Naive thymus-derived CD4-positive, alpha-beta T cell (primary cell): ENCODE measurements at places on chromosomes 5 and 9.
A peak's percentile ranks its signal among the peaks of the same experiment; 100 is the strongest.

GRCh38 chr5:133494923-133495246 lies 117.5 kb downstream of the FSTL4 start:
- no peak for DNase-seq

GRCh38 chr5:126274763-126275125 lies 148.5 kb upstream of the GRAMD2B start:
- no peak for DNase-seq

DNA sequence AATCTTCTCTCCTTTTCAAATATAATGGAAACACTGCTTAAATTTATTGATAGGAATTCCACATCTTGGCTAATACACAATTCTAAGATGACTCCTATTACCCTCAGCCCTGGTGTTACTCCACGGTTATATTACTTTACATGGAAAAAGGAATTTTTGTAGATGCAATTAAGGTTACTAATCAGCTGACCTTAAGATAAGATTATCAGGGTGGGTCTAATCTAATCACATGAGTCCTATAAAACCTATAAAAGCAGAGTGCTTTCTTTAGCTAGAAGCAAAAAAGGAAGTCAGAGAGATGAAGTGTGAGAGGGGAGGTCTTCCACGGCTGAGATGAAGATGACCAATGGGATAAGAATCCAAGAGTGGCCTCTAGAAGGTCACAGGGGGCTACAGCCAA lies 268.6 kb downstream of the PDE4D start:
- DNase-seq, result no peak

DNA sequence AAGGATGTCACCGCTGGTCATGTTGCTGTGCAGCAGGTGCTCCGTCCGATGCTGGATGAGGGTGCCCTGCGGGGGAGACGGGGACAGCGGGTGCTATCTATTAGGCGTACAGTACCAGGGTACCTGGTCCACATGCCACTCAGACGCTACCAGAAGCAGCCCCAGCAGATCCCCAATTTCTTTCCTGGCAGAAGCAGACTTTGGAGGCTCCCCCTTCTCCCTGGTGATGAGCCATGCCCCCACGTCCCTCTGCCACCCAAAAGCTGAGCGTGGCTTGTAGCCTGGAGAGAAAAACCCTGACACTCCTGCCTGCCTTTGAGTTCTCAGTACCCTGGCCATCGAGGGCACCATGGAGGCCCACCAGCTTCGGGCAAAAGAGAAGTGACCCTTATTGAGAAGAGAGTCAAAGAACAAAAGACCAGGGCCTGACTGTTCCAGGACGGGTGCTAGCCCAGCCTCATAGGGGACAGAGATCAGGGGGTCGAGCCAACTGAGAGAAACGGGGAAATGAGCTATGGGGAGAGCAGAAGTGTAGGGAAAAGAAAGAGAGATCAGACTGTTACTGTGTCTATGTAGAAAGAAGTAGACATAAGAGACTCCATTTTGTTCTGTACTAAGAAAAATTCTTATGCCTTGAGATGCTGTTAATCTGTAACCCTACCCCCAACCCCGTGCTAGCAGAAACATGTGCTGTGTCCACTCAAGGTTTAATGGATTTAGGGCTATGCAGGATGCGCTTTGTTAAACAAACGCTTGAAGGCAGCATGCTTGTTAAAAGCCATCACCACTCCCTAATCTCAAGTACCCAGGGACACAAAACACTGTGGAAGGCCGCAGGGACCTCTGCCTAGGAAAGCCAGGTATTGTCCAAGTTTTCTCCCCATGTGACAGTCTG lies 62.0 kb upstream of the ZNF354B start:
- DNase-seq, result no peak

DNA sequence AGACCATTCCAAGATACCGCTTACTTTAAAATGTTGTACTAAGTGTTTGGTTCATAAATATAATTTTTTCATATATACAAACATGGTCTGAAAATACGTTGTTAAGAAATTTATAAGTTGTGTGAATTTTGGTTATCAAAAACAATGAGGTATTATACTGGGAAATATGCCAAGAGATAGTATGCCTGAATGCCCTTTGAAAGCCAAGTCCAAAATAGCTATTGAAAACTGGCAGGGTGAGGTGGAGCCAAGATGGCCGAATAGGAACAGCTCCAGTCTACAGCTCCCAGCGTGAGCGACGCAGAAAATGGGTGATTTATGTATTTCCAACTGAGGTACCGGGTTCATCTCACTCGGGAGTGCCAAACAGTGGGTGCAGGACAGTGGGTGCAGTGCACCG lies 533.5 kb downstream of the ZNF608 start:
- no peak for DNase-seq

- DNase-seq, result no peak
These were observed 4.2 kb downstream of the FREM1 start for GRCh38 chr9:14906000-14906399.

DNA sequence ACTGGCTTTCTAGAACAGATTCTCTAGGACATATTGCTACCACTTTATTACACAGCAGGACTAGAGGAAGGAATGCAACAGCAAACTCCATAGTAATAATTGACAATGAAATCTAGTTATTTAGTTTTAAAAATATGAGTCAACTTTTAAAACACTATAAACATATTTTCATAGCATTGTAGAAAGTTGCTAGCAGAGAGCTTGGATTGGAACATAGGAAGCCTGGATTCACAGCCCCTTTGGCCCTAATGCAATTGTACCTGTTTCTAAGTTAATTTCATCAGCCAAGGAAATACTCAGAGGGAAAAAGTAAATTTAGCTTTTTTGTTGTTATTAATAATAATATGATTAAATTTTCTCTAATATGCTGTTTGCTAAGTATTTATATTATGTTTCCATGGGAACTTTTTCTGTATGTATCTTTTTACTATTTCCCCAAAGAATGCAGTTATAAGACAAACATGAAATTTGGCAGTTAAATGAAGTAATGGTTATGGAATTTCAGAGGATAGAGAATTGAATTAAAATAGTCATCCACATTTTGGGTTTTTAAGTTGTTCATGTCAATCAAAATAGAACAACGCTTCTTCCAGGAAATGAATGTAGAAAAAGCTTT lies 45.6 kb downstream of the VCAN start:
- no peak for DNase-seq

GRCh38 chr5:77300451-77300850 lies 90.0 kb downstream of the PDE8B start:
- DNase-seq, result no peak

DNA sequence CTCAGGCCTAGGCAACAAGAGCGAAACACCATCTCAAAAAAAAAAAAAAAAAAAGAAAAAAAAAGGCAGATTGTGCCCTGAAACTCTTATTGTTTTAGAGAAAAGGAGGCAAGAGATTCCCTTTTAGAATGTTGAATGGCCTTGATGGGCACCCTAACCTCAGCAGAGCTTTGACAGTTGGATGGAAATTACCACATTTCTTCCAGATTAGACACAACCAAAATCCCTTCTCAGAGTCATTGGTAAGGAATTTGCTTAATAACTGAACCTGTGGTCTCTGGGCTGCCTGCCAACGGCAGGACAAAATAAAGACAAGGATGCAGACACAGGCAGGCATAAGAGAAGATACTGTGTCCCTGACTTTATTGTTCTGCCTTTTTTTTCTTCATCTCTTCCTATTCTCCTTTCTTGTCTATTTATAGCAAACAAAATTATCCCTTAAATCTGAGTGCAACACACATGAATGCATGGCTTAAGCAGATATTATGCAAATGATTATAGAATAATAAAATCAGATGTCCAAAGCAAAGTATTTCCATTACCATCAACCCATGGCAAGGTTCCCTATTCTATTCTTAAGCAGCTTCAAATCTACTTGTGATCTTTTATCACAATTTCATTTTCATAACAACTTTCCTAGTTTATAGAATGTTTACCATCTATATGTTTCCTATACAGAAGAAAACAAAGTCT lies 37.3 kb upstream of the TRIO start:
- DNase-seq, result no peak

DNA sequence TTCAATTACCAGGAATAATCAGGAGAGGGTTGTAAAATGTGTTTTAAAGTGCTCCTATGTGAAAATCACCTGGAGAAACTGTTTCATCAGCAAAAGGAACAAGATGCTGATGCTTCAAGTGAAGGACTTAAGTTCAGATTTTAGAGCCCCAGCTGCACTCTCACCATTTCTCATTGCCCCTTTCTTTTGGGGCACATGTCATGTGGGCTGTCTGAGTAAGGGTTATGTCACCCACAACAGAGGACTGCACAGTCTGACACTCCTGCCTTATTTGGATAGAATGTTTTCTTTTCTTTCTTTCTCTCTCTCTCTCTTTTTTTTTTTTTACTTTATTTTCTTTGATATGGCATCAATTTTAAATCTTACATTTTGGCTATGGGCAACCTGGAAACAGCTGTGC lies 204.1 kb upstream of the EFNA5 start:
- no peak for DNase-seq

GRCh38 chr9:108083796-108084352 lies 594.3 kb upstream of the KLF4 start:
- no peak for DNase-seq

DNA sequence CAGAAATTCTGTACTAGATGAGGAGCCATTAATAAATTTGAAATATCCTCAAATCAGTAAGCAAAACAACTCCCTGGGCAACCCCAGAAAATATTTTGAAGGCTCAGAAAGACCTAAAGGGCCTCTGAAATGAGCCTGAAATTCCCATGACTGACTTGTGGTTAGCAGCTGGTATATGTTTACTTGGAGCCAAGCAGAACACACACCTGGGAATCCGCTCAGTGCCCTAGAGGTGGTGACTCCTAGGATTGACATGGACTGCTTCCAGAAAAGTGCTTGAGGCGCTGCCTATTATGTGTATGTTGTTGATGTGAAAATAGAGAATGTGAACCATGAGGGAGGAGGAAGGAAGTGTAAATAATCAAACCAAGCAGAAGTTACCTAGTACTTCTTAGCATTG lies 14.7 kb downstream of the RFK start:
- DNase-seq, result no peak

DNA sequence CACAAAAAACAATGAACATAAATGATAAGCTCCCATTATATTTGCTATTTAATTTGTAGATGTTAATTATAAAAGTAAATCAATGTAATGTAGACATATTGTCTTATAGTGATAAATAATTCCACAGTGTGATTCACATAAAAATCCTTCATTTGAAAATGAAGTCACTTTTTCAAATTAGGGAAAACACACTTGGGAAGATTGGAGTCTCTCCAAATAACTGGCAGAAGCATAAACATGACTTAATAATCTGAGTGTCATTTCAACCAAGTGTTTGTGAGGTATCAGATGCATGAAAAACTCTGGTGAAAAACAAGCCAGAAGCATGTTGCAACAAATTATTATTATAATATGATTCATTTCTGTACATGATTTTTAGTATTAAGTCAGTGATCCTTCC lies 102.2 kb downstream of the CETN3 start:
- no peak for DNase-seq

DNA sequence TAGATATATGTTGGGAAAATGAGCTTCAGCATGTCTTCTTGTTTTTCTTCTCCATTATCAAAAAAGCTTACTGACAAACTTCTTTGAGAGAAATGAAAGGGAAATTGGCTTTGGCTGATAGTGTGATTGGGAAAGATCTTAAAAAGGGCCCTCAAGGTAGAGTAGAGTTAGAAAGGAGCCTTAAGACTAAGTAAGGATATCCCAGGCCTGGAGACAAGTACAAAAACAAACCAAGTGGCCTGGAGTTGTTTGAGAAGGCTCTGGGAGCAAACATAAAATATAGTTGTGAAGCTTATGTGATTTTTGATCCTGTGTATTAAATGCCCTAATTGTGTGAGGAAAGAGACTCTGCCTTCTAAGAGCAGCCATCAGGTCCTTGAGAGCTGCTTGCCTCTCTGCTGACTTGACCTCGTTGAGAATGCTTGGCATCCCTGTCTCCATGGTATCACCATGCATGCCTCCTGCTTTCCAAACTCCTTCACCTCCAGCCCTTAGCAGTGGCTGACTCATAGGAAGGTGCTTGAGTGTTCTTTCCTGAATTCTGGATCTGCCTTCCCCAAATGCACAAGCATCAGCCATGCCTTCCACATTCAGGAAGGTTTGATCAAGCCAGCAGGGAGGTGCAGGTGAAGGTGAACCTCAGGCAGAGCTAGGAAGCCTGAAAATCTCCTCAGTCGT lies 78.9 kb downstream of the SMARCA2 start:
- DNase-seq, result no peak

GRCh38 chr5:33091571-33092363 lies 349.0 kb upstream of the TARS1 start:
- no peak for DNase-seq

GRCh38 chr5:8726383-8727036 lies 819.4 kb downstream of the SEMA5A start:
- no peak for DNase-seq

GRCh38 chr5:27315363-27316270 lies 277.2 kb upstream of the CDH9 start:
- DNase-seq, result no peak

GRCh38 chr5:54363669-54364068 lies 53.3 kb upstream of the ARL15 start:
- DNase-seq, result no peak

GRCh38 chr5:144142139-144142823 lies 28.2 kb downstream of the YIPF5 start:
- DNase-seq, result peak; percentile 13

DNA sequence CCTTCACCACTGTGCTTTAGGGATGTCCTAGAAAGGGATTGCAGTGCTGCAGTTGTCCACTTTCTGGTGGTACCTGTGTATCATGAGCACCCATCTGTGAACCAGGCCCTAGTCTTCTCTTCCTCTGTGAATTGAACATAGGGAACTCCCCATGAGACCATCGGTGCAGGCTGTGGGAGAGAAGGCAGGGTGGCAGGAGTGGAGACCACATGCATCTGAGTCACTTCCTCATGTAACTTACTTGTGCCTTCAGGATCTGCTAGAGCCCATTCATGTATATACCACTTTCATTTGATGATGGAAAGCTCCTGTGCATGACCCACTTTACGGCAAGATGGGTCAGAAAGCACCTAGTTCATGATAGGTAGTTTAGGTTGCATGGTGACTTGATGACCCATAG lies 478.1 kb upstream of the CDH9 start:
- DNase-seq, result no peak

- no peak for DNase-seq
These were observed 218.9 kb downstream of the ARL15 start for GRCh38 chr5:54091307-54092130.
